GM06990 (cell line): ENCODE measurements at places on chromosomes 6 and 20.
A peak's percentile ranks its signal among the peaks of the same experiment; 100 is the strongest.

DNA sequence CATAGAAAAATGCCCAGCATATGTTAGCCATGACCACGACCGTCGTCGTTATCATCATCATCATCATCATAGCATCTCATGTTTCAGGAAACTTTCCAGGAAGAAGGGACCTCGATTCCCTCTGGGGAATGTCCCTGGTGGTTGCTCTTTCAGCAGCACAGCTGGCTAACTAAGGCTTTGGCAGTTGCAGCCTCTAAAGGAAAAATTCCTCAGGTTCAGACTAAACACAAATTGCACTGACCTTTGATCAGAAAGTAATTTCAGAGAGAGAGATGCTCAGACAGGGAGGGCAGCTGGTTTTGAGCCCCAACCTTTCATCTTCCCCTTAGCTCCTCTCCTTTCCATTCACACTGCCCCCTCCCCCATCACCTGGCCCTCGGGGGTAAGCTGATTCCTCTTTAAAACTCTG, 5.6 kb upstream of the CFB start:
- no peak for DNase-seq

DNA sequence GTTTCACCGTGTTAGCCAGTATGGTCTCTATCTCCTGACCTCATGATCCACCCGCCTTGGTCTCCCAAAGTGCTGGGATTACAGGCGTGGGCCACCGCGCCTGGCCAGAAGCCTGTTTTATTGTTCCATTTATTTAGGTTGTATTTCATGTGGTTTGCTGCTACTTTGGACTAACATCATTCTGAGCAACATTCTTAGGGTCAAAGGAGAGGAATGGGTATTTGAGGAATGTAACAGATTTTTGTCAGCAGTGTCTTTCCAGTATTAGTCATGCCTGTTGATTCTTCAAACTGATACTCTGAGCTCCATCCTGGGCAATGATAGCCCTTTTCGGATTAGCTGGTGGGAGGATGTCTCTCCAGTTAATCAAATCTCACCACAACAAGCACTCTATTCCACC, 213.0 kb upstream of the CITED2 start:
- DNase-seq = no peak

- DNase-seq = no peak
Observed at GRCh38 chr6:73743556-73743955, 47.6 kb downstream of the CD109 start.

DNA sequence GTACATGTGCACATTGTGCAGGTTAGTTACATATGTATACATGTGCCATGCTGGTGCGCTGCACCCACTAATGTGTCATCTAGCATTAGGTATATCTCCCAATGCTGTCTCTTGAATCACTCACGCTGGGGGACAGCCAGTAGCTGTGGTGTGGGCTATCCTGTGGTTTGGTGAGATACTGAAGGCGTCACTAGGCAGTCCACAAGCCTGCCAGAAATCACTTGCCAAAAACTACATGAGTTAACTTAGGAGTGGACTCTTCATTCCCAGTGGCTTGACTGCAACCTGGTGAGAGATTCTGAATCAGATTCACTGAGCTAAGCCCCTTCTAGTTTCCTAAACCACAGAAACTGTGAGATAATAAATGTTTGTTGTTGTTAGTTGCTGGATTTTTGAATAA, 191.3 kb downstream of the TSHZ2 start:
- DNase-seq = no peak

DNA sequence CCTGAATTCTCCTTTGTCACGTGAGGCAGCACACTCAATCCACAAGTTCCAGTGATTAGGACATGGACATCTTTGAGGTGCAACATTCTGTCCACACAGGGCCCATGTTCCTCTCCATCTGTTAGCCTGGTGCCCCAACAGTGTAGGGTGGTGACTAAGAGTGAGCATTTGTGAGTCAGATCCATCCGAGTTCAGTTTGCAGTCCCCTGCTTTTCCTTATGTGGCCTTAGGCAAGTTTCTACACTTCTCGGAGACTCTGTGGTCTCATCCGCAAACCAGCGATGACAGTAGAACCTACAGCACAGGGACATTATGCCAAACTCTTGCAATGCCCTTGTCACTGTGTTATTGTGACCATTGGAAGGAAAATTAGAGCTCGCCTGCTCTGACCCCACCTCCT, 178.7 kb upstream of the CDH4 start:
- no peak for DNase-seq

- DNase-seq = no peak
Observed at GRCh38 chr6:11744753-11745152, 33.9 kb downstream of the ADTRP start.

DNA sequence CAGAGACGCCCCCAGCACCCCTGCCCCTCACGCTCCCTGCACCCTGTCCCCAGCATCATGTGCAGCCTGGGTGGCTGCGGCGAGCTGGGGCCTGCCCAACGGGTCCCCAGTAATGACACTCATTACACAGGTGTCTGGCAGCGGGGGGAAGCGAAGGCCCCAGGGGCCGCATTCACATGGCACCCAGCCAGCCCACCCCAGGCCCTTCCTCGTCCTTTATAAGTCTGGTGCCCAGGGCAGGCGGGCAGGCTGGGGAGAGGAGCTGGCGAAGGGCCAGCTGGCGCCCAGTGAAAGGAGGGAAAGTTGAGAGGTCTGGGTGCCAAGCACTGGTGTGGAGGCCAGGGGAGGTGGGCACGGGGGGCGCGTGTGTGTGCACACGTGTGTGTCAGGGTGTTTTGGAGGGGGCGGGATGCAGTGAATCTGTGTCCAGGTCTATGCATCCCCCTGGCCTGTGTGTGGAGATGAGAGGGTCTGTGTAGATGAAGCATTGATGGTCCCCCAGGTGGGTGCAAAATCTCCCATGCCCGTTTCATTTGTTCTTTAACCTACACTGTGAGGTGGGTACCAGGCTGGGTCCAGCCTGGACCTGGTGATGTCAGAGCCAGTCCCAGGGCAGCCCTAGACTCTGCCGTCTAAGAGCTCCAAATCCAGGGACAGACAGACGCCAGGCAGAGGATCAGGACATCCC, 105.3 kb downstream of the CEBPB start:
- DNase-seq = no peak

- no peak for DNase-seq
Observed at GRCh38 chr6:147750413-147750812, 241.9 kb downstream of the SAMD5 start.

DNA sequence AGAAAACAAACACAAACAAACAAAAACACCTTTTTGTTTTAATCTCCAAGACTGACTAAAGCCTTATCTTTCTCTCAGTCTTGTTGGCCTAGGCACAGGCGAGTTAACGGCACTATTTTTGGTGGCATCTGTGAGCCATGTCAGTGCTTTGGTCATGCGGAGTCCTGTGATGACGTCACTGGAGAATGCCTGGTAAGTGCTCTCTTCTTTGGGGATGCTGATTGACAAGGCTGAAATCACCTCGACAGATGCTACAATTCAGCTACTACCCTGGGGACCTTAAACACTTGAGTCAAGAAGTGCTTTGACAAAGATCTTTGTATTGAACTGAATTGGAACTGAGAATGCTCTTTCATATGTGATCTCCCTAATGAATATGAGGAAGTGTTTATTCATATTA, 384.1 kb downstream of the LAMA2 start:
- DNase-seq = no peak

- peak; percentile 85 for DNase-seq
Observed at GRCh38 chr20:50844430-50845100, 49.7 kb downstream of the BCAS4 start.

- no peak for DNase-seq
Observed at GRCh38 chr20:47995661-47996060, 210.4 kb upstream of the SULF2 start.

GRCh38 chr20:62030834-62031434, 34.7 kb downstream of the TAF4 start:
- peak; percentile 55 for DNase-seq

DNA sequence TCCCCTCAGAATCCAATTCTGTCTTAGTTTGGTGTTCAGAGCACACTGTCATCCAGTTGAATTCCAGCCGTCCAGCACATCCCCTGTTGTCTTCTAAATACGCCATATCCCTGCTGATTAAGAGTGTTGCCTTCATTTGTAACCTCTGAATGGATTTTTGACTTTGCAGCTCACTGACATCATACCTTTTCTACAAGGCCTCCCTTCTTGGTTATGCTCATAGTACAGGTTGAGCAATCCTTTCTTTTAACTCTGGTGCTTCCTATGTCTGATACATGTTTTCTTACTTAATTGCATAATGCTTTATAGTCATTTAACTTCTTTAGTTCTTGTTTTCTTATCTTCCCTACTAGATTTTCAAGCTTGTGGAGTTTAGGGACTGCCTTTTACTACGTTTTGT, 36.4 kb downstream of the XRN2 start:
- no peak for DNase-seq

- DNase-seq = no peak
Observed at GRCh38 chr6:35906499-35906846, 14.4 kb downstream of the SRPK1 start.

GRCh38 chr6:85756982-85757381, 114.3 kb upstream of the SYNCRIP start:
- DNase-seq = no peak

- DNase-seq = no peak
Observed at GRCh38 chr6:38174806-38175495, 355.4 kb downstream of the ZFAND3 start.

DNA sequence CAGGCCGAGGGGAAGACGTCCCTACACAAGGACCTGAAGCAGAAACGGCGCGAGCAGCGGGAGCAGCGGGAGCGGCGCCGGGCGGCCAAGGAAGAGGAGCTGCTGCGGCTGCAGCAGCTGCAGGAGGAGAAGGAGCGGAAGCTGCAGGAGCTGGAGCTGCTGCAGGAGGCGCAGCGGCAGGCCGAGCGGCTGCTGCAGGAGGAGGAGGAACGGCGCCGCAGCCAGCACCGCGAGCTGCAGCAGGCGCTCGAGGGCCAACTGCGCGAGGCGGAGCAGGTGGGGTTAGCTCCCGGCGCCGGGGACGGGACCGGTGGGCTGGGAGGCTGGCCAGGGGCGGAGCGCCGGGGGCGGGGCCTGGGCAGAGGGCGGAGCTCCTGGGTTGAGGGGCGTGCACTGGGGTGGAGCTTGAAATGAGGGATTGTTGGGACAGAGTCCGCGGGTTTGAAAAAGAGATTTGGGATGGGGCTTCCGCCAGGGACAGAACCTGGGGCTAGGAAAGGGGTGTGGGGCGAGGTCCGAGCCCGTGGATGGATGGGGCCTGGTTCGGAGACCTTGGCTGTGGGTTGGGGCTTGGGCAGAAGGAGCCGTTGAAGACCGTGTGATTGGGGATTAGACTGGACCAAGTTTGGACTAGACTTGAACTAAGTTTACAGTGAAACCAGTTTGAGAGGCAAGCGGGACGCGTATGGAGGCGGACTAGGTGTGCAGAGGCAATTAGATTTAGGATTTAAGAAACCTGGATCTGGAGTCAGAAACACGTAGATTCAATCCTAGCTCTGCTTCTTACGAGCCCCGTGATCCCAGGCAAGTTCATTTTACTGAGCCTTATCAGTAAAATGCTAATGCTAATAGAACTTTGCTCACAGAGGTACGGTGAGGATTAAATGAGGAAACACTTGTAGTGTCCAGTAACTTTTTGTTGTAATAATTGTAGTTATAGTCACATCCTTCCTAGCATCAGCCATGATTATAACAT, 20.9 kb downstream of the DEF6 start:
- DNase-seq = no peak

GRCh38 chr20:63138855-63139341, 77.0 kb downstream of the YTHDF1 start:
- no peak for DNase-seq

GRCh38 chr6:28940294-28940857, 16.6 kb upstream of the TRIM27 start:
- no peak for DNase-seq

DNA sequence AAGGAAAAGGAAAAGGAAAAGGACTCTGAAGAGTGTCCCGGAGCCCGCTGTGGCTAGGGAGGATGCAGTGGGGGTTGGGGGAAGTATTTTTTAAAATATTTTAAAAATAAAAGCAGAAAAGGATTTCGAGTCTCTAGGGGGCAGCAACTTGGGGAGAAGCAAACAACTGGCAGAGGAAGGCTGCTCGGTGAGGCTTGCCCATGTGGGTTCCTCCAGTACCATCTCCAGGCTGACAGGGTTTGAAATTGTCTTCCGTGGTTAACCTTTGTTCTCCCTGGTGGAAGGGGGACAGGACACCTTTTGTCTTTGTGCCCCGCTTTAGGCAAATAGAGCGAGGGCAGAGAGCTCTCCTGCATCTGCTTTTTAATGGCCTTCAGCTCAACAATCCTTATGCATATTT, 60.4 kb upstream of the SNX9 start:
- DNase-seq = no peak

GRCh38 chr6:68826501-68826900, 191.4 kb downstream of the ADGRB3 start:
- no peak for DNase-seq

DNA sequence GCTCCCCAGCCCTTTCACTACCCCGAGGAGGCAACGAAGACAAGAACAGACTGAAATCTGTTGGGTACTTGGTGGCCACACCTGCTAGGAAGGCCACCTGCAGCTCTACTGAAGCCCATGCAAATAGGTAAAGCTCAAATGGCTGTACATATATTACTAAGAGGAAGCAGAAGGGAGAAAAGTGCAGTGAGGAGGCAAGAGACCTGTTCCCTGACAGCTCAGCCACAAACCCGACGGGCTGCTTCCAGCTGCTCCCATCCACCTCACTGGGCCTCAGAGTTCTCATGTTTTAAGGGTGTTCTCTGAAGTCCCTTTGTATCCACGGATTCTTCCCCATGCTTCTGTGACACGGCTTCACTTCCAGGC, 24.6 kb downstream of the TRAM2 start:
- DNase-seq = peak; percentile 59

DNA sequence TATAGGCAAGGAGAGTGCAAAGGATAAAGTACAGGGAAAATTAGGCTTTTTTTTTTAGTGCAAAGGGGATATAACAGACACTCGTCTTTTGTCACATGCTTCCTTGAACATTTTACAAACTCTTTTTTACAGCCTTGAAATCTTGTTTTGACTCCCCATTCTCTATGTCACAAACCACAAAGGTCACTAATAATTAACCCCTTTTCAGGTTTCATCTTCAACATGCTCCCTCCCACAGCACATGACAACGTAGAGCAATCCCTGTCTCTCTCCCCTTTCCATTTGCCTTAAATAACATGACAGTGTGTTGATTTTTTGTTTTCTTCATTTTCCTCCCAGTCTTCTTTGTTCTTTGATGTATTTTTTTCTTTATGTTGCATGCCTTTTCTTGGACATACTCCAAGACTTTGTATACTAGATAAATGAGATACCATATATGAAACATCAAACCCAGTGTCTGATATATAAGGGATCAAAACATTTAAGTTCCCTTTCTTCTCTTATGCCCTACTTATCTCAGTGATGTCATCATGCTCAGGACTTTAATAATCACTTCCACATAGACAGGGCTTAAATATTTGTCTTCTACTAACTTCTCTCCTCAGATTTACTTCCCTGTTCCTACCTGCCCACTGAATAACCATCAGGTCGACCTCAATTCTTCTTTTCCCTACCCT, 378.7 kb upstream of the HSF2 start:
- no peak for DNase-seq

DNA sequence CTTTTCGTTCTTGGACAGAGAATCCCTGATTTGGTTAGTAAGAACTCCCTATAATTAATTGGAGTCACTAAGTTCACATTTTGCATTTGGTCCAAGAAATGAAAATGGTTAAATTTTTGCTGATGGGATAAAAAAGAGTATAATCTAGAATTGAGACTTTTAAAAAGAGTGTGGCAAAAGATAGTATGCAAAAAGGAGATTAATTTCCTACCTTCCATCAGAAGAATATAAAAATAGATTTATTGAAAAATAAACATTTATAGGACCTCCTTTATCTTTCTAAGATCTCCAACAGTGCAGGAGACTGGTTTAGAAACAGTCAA, 105.5 kb upstream of the EEF1E1 start:
- no peak for DNase-seq

GRCh38 chr6:72857791-72858585, 236.1 kb downstream of the KCNQ5 start:
- DNase-seq = no peak
